BJ (cell line): ENCODE measurements at places on chromosomes 5 and 9.

GRCh38 chr9:134917431-134918373 lies at the start of gene FCN1:
FCN1 (minus strand) TSS chr9:134917912; CDS start chr9:134917871, 41 bp downstream.
- DNase-seq = no peak

GRCh38 chr5:10351199-10351905 lies 2.1 kb upstream of the MARCHF6 start:
- no peak for DNase-seq

DNA sequence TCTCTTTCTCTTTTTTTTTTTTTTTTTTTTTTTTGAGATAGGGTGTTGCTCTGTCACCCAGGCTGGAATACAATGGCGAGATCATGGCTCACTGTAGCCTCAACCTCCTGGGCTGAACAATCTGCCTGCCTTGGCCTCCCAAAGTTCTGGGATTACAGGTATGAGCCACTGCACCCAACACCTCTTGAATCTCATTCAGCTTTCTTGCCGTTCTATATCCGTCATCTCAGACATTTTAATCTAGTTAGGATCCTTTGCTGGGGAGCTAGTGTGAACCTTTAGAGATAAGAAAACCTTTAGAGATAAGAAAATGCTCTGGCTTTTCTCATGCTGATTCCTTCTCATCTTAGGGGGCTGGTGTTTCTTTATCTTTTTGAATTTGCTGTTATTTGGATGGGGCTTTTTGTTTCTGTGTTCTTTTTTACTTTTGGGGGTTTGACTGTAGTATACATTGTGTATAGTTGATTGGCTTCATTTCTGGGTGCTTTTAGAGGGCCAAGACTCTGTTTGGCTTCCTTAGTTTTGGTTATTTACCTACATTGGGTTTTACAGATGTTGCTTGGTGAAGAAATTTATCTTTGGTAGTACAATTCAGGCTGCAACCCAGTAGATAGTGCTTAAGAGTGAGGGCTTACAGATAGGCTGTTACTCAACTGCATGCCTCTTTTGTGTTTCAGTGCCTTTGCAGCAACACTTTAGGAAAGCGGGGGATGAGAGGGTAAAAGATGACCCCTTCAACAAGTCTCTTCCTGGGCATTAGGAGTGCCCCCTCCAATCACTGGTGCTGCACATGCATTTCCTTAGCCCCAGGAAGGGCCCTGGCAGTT lies 41.9 kb upstream of the SLC36A1 start:
- DNase-seq = no peak

GRCh38 chr9:133108794-133109641 lies 12.0 kb downstream of the RALGDS start:
- DNase-seq = no peak

- no peak for DNase-seq
These were observed 53.5 kb upstream of the TGFBR1 start for GRCh38 chr9:99051406-99051805.

DNA sequence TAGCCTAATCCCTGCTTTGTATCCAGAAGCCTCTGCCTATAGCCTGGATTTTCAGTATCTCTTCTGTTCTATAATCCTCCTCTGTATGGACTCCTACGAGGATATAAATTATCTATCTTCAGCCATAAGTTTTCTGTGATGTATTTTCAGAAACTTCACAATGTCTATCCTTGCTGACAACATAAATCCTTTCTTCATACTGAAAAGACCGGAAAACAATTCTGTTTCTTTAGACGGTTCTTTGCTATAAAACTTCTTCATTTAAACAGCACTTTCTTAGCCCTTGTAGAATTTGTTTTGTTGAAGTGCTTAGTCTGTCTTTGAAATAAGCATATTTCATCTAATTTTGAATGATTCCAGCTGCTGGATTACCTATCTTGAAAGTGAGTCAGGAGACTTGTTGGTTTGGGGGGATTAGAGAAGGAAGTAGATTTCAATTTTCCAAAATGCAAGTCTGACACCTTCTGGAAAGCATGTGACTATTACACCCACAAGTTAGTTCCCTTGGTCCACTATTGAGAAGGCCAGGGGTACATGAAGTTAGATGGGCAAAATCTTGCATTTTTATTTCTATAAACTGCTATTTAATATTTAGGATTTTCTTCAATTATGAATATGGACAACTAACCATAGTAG lies 96.3 kb upstream of the RANBP3L start:
- DNase-seq = no peak

DNA sequence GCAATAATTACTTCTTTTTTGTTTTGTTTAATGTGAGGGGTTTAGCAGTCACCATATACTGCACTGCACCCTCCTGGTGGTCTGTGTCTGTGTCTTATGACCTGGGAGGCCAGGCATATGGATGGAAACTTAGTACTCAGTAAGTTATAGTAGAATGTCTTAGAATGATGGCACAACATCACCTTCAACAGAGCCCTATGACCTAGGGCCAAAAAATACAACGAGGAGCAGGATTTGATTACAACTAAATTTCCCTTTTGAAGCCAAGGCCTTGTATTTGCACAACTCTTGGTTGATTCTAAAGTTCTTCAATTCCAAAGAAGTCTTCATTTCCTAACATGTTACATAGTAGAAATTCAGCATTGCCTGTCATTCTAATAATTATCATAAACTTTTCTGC lies 422.1 kb upstream of the PIK3R1 start:
- DNase-seq = no peak

DNA sequence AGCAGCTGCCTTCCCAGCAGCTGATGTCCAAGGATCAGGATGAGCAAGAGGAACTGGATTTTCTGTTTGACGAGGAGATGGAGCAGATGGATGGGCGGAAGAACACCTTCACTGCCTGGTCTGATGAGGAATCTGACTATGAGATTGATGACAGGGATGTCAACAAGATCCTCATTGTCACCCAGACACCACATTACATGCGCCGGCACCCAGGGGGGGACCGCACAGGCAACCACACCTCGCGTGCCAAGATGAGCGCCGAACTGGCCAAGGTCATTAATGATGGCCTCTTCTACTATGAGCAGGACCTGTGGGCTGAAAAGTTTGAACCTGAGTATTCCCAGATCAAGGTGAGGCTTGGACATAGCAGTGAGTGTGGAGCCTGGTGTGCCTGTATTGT lies 46.9 kb downstream of the LARP1 start:
- no peak for DNase-seq

GRCh38 chr9:27339661-27340284 lies 42.8 kb upstream of the EQTN start:
- DNase-seq = no peak

DNA sequence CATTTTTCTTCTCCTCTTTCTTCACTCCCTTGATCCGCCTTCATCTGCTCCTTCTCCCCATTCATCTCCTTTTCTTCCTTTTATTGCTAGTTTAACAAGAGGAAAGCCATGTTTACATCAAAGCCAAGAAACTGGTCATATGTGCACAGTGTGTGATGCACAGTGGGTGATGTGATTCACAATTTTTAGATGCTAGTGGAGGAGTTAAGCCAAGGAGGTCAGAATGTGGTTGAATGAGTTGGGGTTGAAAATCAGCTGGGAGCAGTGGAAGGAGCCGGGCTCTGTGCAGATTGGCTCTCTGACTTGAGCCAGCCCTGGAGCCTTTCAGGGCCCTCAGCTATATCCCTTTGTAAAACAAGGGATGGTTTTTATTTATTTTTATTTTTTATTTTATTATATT lies 7.3 kb downstream of the ACER2 start:
- DNase-seq = no peak

DNA sequence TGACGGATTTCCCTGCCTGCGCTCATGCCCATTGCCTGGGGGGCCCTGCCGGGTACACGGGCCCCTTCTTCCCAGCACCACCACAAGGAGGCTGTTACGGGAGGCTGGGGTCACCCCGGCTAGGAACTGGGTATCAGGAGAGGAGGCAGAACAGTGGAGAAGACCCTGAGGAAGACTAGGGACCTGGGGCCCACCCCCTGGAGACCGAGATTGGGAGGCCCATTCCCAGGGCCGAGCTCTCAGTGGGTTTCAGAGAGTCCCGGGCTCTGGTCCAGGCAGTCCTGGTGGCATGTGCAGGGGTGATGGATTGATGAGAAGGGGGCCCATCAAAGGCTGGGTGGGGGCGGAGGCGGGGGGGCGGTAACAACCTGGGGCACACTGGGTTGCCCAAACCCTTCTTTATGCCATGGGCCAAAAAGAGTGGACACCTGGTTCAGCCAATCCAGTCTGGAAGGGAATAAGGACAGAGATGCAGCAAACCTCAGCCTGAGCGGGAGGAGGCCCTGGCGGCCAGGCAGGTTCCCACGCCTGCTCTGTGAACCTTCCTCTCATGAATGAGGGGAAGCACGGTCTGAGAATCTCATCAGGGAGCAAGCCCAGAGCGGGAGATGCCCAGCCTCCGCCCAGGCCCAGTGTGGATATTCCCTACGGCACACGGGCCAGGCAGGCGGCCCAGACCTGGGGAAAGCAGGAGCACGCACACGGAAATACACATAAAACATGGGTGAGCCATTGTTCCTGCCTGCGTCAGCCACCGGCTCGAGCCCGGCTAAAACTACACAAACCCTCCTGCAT lies 785 bp upstream of the P4HA2 start:
- DNase-seq = no peak

DNA sequence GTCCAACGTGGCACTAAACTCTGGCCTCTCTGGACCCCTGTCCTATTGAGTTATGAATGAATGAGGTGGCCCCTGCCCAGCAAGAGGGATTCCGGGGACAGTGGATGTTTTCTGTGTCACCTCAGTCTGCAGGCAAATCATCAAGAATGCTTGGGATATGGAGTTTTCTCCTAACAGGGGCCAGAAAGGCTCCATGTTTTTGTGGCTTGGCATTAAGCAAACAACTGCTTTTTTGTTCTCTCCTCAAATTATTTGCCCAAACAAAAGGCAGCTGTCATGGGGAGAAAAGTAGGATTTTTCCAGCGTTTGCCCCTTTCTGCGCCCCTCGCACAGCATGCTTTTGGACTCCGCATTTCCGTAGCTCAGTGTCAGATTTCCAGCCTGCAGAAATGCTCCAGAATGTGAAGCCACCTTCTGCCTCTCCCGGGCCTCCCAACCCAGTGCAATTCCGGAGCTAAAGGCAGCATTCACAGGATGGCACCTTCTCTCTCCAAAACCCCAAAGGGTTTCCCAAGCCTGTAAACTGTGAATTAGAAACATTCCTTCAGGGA lies 553.3 kb downstream of the CCDC171 start:
- no peak for DNase-seq

- no peak for DNase-seq
These were observed 25.5 kb upstream of the RUSC2 start for GRCh38 chr9:35464141-35465025.

DNA sequence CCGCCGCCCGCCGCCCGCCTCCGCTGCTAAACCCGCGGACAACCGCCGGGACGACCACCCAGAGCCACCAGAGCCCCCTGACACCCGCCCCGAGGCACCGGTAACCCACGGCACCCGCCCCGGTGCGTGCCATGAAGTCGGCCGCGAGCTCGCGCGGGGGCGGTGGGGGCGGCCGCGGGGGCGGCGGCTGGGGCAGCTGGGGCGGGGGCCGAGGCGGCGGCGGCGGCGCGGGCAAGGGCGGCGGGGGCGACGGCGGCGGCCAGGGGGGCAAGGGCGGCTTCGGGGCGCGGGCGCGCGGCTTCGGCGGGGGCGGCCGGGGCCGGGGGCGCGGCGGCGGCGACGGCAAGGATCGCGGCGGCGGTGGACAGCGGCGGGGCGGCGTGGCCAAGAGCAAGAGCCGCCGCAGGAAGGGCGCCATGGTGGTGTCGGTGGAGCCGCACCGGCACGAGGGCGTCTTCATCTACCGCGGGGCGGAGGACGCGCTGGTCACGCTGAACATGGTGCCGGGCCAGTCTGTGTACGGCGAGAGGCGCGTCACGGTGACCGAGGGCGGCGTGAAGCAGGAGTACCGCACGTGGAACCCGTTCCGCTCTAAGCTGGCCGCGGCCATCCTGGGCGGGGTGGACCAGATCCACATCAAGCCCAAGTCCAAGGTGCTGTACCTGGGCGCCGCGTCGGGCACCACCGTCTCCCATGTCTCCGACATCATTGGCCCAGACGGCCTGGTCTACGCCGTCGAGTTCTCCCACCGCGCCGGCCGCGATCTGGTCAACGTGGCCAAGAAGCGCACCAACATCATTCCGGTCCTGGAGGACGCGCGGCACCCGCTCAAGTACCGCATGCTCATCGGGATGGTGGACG lies 499 bp downstream of the FBLL1 start:
- no peak for DNase-seq

DNA sequence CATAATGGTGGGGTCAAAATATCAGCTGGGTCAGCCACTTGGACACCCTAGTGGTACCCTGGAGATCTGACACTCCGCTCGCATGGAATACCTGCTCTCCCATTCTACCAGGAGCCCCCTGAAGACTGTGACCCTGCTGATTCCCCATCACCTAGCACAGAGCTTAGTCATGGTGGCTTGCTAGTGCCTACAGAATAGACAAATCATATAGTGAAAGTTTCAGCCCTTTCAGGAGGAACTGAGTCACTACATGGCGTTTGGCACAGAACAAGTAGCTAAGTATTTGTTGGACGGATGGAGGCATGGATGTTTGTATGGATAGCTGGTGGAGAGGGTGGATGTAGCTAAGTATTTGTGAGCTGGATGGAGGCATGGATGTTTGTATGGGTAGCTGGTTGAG lies 65.3 kb downstream of the LMX1B start:
- no peak for DNase-seq

- DNase-seq = no peak
These were observed 22.3 kb downstream of the NCS1 start for GRCh38 chr9:130194378-130194932.

DNA sequence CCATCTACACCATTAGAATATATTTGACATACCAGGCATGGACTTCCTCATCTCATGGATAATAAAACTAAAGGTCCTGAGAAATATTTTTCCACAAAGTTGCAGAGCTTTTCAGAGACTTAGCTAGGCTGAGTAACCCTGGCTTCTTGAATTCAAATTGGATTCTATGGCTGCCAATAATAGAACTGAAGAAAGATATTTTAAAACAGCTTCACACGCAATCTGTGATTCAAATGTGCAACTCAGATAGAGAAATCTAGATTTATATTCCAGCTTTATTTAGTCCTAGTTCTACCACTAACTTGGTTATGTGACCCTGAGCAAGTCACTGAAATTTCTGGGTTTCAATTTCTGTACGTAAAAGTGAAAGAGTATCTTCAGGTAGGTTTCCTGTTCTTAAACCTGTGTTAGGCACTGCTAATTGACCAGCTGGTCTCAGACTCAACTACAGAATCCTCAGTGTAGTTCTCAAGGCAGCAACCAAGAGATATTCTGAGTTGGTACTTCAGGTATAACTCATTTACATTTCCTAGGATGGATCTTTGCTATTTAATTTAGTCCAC lies 235.3 kb downstream of the GABRB2 start:
- DNase-seq = no peak

- DNase-seq = no peak
These were observed 590.5 kb downstream of the CSNK1G3 start for GRCh38 chr5:124102486-124102885.

DNA sequence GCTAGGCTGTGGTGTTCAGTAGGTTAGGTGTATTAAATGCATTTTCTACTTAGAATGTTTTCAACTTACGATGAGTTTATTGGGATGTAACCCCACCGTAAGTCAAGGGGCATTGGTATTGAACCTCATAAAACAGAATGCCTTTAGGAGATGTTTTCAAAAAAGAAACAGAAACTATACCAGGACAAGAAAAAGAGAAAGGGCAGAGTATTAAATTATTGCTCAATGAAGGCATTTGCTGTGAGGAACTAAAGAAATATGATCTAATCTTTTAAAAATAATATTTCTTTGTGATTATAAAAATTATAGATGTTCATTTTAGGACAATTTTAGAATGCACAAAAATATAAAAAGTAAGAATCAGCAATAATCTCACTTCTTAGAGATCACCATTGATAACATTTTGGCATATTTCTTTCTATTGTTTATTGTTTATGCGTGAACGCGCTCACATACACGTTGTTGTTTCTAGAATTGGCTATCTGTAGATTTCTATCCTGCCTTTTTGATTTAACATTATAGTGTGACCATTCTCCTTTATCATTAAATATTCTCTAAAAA lies 8.0 kb downstream of the GALNT12 start:
- no peak for DNase-seq
